ENCODE measurements at places on chromosomes 1 and 21.

GRCh38 chr1:201085902-201086735, 26.1 kb downstream of the CACNA1S start:
- DNase-seq: peak; percentile 53

DNA sequence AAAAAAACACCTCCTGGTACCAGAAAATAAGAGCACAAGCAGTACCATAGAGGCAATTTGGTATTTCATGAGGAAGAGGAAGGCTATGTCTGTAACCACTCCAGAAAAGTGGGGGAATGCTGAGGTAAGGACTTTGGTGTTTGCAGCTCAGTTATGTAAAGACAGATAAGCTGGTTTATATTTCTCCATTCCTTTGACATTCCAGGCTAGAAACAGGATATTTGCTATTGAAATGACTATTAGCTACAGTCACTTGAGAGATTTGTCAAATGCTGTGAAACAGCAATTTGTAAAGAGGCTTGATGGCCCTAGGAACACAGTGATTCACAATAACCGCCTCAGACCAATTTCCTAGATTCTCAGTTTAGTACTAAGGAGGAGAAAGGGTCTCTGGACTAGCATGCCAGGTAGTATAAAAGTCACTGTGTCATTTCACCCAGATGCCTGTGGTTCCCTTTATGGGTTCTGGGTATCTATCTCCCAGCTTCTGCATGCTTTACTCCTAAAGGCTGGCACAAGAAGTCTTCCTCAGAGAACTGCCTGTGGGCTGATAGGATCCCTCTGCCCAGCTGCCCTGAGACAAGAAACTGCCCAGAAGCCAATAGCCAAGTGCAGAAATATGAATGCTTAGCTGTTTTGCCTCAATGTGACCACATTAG, 80.5 kb downstream of the VCAM1 start:
- DNase-seq: no peak

- no peak for DNase-seq
Observed at GRCh38 chr1:220717800-220718640, 27.9 kb downstream of the C1orf115 start.

DNA sequence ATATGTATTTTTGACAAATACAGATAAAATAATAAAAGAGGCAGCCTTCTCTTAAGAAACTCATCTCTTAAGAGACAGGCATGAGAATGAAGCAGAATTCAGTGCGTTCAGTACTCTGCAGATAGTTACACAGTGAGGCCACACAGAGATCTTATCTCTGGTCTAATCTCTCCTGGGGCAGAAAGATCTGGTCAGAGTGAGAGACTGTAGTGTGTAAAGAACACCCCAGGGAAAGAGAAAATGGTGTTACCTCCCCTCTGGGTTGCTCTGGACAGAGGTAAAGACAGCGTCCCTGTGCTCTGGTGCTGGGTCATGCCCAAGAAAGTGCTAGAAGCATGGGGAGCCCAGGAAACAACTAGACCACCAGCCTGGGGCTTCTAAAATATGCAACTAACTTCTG, 216.3 kb downstream of the SIPA1L2 start:
- DNase-seq: no peak

DNA sequence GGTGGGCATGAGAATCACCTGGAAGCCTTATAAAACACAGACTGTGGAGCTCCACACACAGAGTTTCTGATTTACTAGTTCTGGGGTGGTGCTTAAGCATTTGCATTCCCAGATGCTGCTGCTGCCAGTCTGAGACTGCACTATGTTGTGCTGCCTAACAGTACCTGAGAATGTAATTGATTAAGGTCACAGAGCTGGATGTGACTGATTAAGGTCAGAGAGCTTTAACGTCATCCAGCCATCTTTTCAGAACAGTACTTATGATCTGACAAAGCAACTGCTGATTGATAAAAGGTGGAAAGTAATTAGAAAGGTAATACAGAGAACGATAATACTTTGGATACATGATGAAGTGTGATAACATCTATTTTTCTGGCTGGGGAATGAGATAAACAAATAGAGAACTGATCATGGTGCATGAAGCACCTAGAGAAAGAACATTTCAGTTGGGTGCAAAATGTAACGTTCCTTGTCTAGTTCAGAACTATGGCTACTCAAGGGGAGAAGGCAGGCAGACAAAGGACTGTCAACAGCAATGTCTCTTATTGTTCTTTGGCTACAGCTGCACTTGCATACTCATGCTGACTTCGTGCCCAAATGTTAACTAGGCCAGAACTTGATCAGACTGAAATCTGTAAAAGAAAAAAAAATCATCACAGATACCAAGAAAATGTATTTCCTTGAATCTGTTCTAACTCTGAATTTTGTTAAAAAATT, 3.7 kb upstream of the UCK2 start:
- no peak for DNase-seq

- DNase-seq: no peak
Observed at GRCh38 chr1:55751776-55752175, 536.6 kb upstream of the USP24 start.

DNA sequence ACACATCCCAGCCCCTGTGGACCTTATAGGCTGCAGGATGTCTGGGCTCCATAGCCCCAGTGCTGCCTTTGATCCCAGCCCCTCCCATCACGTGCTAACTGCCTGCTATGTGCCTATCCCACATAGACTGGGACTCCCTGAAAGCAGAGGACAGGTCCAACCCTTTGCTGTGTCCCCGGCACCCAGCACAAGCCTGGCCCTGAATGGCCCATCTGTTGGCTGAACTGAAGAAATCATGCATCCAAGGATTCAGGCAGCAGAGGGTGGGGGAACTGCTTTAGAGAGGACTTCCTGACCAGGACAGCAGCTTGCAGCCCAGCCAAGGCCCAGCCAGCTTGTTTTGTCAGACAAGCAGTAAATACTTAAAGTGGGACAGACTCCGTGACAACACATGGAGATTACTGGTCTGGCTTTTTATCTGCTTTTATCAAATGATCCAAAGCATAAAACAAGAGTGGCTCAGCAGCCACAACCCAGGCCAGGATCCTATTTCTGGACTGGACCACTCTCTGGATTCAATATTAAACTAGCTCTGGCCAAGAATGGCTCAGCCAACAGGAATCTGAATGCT, 69.3 kb downstream of the GLIS1 start:
- DNase-seq: peak; percentile 47

- DNase-seq: no peak
Observed at GRCh38 chr21:38312822-38313221, 56.0 kb downstream of the KCNJ15 start.

- DNase-seq: no peak
Observed at GRCh38 chr1:99326215-99326949, 62.1 kb downstream of the PLPPR4 start.

GRCh38 chr1:78427506-78427905, 63.3 kb upstream of the PTGFR start:
- no peak for DNase-seq

DNA sequence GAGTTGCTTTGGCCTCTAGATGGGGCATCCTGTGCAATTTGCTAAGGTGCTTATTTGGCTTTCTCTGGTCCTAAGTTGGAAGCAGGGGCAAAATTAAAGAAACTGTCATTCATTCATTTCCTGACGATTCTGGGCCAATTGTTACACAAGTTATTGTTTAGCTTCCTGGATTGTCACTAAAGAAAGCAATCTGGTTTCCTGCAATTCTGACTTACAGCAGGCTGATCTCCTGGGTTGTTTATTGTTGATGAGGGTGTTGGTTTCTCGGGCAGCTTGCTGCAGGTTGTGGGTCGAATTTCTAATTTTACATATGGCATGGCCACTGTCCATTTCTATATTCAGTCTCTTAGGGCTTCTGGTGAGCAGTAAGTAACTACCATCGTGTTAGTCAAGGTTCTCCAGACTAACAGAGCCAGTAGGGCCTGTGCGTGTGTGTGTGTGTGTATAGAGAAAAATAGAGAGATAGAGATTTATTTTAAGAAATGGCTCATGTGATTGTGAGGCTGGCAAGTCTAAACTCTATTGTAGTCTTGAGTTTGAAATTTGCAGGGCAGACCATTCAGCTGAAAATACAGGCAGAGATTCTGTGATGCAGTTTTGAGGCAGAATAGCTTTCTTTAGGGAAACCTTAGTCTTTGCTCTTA, 30.4 kb downstream of the CTH start:
- no peak for DNase-seq

DNA sequence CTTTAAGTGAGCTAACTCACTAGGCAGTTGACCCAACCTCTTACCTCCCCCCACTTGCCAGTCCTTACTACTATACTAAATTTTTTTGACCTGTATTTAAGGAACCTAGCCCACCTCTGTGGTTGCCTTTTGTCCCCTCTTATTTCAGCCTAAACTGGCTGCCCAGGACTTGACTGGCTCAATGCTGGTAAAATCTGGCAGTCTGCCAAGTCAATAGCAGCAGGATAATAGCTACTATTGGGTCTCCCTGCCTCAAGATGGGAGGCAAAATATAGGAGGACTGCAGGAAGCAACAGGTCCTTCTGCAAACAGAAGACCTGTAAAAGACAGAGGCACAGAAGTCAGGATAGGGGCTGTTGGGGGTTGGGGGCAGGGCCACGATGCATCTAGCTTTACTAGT, 144.2 kb upstream of the POGK start:
- DNase-seq: no peak

DNA sequence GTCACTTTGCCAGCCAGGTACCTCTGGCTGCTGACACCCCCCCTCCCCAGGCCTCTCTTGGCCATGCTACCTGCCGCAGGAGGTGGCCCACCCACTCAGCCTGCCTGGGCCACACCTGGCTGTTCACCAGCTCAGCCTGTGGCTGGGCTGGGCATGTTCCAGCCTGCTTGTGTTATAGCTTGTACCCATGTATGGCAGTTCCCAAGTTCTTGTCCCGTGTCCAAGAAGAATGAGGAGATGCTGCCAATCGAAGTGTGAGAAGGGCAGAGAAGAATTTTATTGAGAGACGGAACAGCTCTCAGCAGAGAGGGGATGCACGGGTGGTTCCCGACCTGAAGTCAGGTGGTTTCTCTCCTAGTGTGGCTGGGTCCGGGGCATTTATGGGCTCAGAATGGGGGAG, 3.9 kb upstream of the MMEL1 start:
- DNase-seq: no peak

DNA sequence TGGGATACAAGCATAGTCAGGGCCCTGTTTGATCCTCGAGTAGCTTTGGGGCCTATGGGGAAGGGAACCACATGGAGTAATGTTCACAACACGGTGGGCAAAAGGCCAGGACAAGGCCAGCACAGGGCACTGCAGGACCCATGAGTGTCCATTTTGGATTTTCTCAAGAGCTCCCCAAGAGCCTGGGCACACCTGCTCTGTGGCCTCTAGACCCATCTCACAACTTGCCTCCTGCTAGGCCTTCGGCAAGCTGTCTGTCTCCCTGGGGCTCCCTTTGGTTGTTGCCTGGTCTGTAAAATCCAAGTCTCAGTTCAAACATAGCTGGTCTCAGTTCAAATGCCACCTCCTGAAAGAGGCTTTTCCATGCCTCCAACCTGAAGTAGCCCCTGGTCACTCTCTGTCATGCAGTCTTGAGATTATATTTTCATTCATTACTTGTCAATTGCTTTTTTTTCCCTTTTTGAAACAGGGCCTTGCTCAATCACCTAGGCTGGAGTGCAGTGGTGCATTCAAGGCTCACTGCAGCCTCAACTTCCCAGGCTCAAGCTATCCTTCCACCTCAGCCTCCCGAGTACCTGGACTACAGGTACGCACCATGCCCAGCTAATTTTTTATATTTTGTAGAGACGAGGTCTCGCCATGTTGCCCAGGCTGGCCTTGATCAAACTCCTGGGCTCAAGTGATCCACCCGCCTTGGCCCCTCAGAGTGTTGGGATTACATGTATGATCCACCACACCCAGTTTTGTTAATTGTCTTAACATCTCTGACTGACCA, 107.4 kb downstream of the MATN1 start:
- DNase-seq: no peak
